ENCODE measurements at places on chromosomes 13 and 19.

DNA sequence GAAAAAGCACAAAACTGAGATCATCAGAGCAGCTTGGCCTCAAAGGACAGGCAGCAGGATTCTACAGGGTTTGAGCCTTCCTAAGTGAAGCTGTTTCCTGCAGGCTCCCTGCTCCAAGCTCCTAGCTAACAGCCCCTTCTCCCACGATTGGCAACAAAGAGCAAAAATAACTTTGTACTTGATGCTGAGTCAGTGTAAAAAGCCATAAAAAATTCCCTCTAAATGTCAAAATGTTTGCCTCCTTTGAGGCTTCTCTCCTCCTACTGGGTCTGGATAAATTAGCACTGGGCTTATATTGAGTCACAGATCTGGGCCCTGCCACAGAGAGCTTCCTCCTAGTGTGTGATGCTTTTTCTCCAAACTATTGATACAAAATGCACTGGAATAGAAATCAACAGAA, 153.3 kb downstream of the TNFRSF19 start:
- DNase-seq = no peak

DNA sequence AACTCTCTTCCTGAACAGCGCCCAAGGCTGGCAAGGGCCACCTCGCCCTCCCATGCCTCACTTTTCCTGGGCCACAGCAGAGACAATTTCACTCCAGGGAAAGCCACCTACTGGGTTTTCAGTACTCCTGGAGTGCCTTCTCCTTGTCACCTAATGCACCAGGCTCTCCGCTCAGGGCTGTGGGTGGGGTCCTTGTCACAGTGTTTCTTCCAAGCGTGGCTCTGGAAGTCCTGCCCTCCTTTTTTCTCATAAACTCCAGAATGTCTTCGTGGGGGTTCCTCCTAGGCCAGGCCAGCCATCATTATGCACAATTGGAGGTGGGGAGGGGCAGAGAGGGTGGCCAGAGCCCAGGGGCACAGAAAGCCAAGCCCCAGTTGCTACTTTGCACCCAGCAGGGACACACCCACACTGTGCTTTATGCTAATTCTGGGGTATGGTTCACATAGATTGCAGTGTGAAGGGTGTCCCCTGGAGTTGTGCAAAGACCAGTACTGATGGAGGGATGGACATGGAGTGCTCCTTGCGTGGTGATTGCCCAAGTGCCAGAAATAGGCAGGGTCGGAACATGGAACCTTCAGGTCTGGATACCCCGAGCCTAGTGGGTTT, 78.8 kb downstream of the CHST8 start:
- no peak for DNase-seq

GRCh38 chr13:45786293-45786920, 65.1 kb downstream of the SIAH3 start:
- no peak for DNase-seq

DNA sequence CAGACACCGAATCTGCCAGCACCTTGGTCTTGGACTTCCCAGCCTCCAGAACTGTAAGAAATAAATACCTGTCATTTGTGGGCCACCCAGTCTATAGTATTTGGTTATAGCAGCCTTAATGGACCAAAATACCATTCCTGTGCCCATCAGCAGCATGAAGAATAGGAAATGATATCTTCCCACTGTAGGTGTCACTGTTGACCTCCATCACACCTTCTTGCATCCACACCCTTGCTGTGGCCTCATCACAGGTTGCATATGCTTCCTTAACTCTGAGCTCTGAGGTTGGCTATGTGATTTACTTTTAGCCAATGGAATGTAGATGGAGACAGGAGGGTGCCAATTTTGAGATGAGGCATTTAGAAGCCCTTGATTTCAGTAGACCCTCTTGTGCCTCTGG, 242.0 kb upstream of the TSHZ3 start:
- DNase-seq = no peak

GRCh38 chr19:30552593-30552992, 180.4 kb downstream of the ZNF536 start:
- no peak for DNase-seq

DNA sequence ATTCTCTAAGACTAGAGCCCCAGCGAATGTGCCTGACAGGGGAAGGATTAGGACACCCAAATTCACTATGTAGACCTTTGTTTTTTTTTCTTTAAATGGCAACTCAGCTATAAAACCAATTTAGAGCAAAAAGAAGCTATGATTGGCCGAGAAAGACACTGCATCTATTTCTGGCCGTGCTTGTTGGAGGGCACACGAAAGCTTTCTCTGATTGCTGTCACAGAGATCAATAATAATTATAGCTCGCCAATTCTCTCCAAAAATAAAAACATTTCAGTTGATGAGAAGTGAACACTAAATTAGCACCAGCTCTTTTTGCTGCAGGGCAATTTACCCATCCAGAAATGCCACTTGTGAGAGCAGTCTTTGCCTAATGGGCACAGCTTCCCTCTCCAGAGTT, 31.2 kb downstream of the CBY2 start:
- DNase-seq = no peak

GRCh38 chr19:30629086-30629485, 256.9 kb downstream of the ZNF536 start:
- no peak for DNase-seq

- no peak for DNase-seq
Observed at GRCh38 chr19:38913958-38914357, 2.0 kb upstream of the CCER2 start.

- DNase-seq = no peak
Observed at GRCh38 chr19:36997152-36997842, 80.9 kb upstream of the ZNF420 start.

- no peak for DNase-seq
Observed at GRCh38 chr19:409516-410242, 732 bp upstream of the C2CD4C start.

DNA sequence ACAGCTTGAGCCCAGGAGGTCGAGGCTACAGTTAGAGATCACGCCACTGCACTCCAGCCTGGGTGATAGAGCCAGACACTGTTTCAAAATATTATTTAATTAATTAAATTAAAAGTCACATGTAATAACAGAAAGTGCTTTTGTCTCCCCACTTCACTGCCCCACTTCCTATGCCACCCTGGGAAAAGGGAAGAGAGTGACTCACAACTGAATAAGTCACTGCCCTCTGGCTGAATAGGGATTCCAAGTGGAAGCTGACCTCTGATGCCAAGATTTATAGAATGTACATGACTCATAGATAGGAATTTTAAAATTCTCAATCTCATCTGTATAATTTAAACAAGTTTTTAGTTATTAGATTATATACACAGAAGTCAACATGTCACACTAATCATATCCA, 22.2 kb upstream of the ERVV-1 start:
- no peak for DNase-seq

DNA sequence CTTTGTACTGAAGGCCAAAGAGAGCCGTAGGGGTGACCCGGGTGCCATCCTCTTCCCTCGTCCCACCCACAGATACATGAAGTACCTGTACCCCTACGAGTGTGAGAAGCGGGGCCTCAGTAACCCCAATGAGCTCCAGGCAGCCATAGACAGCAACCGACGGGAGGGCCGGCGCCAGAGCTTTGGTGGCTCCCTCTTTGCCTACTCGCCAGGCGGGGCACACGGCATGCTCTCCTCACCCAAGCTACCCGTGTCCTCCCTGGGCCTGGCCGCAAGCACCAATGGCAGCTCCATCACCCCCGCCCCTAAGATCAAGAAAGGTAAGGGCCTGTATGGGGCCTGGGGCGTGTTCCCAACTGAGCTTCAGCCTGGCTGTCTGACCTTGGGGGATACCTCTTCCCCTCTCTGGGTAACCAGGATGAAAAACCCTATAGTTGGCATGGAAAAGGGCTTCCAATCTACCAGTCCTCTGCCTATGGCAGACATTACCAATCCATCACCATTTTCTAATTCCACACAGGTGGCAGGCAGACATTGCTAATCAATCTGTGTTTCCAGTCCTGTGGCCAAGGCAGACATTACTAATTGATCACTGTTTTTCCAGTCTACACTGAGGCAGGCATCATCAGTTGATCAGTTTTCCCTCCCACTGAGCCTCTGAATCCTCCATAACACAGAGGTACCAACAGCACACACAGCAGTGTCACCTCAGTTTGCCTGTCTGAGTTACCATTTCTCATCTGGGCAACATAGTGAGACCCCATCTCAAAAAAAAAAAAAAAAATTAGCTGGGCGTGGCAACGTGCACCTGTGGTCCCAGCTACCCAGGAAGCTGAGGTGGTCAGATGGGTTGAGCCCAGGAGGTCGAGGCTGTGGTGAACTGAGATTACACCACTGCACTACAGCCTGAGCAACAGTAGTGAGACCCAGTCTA, 19.1 kb upstream of the WDR18 start:
- no peak for DNase-seq

DNA sequence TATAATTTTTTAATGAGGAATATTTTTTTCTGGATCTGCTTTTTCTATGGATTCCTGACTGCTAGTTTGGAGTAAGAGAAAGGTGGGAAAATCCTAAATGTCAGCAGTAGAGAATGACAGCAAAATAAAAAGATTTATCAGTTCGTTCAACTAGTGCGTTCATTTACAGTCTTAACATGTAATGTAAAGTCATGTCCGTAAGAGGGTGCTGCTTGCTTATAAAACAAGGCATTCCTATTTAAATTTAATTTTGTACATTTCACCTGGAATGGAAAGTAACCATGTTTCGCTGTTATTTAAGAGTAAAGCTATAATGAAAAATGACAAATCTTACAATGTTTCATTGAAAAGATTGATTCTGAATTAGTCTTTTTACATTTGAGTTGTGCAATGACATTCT, 76.6 kb downstream of the ZMYM2 start:
- no peak for DNase-seq

- no peak for DNase-seq
Observed at GRCh38 chr13:27744801-27745200, 47.5 kb upstream of the GSX1 start.

DNA sequence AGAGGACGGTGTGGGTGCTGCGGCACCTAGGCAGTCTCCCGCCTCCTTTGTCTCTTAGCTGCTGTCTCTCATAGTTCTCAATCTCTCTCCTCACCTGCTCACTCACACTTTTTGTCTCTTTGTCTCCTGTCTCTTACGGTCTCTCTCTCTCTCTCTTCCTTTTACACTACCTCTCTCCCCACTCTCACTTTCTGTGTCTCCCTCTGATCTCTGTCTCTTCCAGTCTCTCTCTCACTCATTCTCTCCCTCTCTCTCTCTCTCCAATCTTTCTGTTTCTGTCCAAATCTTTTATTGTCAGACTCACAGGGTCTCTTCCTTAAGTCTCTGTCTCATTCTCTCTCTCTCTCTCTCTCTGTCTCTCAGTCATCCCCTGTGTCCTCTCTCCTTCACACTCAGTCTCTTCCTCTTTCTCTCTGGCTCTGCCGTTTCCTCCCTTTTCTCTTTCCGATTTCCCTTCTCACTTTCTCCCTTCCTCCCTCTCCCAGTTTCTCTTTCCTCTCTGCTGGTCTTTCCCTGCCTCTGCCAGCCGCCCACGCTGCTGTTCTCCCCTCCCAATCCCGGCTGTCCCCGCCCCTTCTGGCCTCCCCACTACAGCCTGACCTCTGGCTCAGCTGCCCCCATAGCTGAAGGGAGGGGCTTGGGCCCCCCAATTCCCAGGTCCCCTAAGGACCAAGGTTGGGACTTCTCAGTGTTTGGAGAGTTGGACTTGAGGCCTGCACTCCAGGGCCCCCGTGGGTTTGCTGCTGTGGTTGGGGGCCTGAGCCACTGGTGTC, at the start of gene PLEKHA4:
Gene PLEKHA4 (minus strand): TSS at position 504 of the 773 bp plus-strand sequence. CDS start 997 bp downstream, outside the sequence.
- no peak for DNase-seq

GRCh38 chr13:18992791-18993190, 188.8 kb downstream of the TUBA3C start:
- DNase-seq = no peak

- DNase-seq = no peak
Observed at GRCh38 chr13:113748862-113749451, 10.1 kb upstream of the TMEM255B start.

- DNase-seq = no peak
Observed at GRCh38 chr19:37983153-37983552, 76.1 kb downstream of the SIPA1L3 start.

- no peak for DNase-seq
Observed at GRCh38 chr19:49546825-49547565, 19.2 kb downstream of the RCN3 start.

DNA sequence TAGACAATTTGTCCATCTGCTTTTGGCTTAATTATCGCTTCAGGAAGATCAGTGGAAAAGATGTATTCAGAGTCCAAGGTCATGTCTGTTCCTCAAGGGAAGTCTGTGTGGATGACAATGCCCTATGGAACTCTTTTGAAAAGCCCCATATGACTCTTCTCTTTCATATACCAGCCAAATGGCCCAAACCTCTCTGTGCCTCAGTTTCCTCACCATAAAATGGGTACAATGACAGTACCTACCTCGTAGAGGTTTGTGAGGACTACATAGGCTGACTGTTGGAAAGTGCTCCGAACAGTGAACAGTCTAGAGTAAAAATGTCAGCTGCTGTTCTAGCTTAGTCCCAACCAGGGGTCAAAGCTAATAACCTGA, 104.6 kb downstream of the COL4A2 start:
- no peak for DNase-seq

DNA sequence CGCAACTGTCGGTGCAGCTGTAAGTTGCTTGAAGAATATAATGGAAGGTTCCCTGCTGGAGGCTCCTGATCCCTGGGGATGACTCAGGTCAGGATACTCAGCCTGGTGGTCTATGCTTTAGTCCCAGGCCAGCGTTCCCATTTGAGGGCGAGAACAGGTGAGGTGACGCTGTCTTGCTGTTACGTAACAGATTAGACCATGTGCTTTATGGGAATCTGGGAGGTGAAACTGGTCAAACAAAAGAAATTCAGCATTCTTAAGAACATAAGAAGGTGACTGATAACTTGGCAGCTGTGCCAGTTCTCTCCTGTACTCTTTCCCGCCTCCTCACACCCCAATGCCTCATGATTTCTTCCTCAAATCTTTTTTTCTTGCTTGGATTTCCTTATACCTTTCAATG, at the start of gene CXCL17:
Gene CXCL17 (minus strand): TSS at position 114 of the 400 bp plus-strand sequence. CDS start 114 bp downstream, outside the sequence.
- DNase-seq = no peak

GRCh38 chr13:106274551-106275203, 260.8 kb downstream of the EFNB2 start:
- DNase-seq = no peak

DNA sequence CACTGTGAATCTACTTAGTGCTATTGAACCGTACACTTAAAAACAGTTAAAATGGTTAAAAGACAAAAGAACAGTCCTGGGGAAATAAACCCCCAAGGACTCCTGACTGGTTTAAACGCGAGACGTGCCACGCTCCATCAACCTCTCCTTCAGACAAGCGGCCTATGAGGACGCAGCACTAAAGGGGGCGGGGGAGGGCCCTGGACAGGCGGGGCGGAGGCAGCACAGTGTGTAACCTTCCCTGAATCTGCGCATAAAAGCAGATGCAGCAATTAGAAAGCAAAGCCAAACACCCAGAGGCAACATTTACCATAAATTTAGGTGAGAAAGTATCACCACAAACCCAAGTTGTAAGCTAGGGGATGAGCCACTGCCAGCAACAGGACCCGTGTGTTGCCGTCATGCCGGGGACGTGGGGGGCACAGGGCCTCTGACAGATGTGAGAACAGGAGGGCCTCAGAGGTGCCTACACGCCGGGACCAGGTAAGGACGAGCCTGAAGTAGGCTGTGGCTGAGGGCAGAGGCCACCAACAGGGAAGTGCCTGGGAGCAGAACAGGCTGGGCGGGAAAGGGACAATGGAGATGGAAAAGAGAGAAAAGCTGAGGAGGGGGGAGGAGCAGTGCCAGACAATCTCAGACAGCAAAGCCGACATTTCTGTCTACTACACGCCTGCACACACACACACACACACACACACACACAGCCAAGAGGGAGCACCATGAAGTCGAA, 15.3 kb upstream of the ADPRHL1 start:
- DNase-seq = no peak
